ENCODE measurements at places on chromosomes 16 and 17.

GRCh38 chr16:88528902-88529318 lies 41.3 kb upstream of the ZC3H18 start:
- DNase-seq = no peak

GRCh38 chr16:22938647-22939046 lies 124.7 kb downstream of the HS3ST2 start:
- DNase-seq = no peak

DNA sequence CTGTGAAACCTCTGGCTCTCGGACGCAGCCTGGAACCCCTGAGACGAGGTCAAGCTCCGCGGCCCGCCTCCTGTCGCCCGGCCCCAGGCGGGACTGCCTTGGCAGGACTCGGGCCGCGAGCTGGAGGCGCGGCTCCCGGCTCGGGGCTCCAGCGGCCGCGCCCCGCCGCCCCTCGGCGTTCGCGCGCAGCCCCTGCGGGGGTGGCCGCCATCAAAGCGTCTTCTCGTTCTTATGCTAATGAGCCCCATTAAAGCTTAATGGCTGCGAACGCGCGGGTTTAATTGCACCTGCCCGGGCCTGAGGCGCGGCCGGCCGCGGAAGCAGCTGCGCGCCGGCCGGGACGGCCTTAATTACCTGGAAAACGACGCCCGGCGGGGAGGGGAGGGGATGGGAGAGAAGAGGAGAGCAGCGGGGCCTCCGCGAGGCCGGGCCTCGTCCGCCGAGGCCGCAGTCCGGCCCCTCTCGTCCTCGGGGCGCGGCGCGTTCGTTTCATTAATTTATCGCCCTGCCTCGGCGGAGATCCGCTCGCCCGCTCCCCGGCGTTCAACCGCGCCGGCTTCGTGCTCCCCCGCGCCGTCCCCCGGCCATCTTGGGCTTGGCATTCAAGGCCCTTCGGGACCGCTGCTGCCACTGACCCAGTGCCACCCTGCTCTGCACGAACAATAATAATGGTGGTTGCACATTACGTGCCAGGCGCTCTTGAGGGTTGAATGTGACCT lies 19.2 kb downstream of the RAI1 start:
- no peak for DNase-seq

DNA sequence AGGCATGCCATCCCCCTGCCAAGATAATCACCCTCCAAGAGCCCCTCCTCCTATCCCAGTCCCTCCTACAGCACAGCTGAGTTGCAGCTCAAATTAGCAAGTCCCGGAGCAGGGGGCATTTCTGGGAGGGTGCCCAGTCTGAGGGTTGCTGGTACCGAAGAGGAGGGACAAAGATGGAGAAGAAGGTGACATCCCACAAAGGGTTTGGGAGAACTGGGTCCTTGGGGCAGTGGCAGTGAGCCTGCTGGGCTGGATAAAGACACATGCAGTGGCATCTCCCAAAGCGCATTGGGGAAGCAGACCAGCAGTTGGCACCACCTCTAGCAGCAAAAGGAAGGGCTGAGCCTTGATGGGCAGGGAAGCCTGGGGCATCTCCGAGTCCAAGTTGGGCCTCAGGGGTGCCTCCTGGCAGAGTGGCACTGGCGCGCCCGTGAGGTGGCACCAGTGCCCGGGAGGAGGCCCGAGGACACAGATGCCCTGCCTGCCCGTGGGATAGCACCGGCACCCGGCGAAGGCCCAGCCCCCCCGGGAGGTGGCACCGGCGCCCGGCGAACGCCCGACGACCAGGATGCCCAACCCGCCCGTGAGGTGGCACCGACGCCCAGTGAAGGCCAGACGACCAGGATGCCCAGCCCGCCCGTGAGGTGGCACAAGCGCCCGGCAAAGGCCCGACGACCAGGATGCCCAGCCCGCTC lies 622 bp downstream of the TOM1L2 start:
- no peak for DNase-seq

- DNase-seq = no peak
Measured at GRCh38 chr17:57464191-57464864, 208.0 kb downstream of the MSI2 start.

DNA sequence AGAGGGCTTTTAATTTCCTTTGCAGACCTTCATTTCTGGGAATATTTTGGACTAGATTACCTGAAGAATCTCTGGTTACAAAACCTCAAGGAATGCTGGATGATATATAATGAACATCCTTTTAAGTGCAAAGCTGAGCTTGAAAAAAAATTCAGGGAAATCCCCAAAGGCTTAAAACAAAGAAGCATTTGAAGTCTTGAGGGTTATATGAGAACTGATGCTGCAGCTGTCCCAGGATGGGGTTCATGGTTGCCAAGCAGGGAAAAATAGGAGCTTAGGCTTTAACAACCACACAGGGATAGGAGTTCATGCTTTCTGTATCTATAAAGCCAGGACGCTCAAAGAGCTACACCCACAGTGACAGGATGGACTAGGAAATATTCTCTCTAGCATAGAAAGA lies 150.4 kb upstream of the IRX5 start:
- DNase-seq = no peak

DNA sequence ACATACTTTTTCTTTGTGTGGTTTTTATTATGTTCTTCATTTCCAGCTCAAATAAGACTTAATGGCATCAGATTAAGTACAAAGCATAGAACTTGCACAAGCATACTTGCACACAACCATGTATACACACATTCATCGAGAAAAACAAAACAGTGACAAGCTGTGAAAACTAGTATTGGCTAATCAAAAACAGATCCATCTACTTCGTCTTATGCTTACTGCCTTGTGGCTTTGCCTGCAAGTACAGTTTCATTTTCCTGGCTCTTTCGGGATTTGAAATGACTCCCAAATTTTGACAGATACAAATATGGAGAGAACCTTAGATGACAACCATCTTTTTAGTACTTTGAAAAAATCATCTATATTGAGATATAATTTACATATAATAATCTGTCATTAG lies 338.3 kb downstream of the BCAS3 start:
- DNase-seq = no peak

DNA sequence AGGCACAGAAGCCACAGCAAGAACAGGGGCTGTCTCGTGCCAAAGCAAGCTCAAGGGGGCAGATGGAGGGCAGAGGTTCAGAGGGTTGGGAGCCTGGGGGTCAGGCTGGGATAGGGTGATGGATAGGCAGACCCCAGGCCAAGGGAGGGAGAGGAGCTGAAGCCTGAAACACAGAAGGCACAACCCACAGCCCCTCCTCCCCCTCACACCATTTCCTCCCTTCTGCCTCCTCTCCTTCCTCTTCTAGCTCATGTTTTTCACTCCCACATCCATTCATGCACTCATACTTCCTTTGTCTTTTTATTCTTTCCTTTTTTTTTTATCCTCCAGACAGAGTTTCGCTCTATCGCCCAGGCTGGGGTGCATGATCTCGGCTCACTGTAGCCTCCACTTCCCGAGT lies 61.1 kb downstream of the SOCS1 start:
- no peak for DNase-seq

Measured in effector memory CD8-positive, alpha-beta T cell (primary cell).